ENCODE measurements at places on chromosomes 4 and X. TPM values are rescaled to one million over a fixed set of nuclear protein-coding genes. Genes with fewer than 3 reads are reported as not detected.
A peak's percentile ranks its signal among the peaks of the same experiment; 100 is the strongest.

DNA sequence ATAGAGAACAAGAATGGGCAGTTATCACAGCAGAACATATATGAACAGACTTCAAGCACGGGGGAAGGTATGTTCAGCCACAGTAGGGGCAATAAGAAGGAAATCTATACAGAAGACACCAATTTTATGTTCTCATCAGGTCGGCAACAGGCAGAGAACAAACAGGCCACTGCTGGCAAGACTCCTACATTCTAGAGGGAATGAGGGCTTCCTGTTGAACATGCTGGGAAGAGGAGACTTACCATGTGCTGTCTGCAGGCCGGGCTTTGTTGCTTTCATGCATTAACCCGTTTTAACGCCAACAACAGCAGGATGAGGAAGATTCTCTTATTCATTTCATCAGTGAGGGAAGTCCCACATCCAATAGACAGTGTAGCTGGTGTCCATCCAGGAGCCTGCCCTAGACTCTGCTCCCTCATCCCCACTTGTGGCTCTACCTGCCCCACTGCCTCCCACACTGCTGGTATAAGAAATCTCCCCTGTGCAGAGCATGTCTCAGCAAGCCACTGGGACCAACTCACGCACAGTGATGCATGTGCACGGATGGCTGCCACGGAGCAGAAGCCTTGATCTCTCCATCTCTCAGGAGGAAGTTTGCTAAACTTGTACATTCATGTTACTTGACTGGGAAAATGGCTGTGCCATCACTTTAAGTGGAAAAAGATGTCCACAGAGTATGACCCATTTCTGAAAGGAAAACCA is 84.5 kb downstream of the ACOX3 start:
- peak overlapping the region; percentile 5 for H3K27ac ChIP-seq
- no peak for DNase-seq

- no peak overlapping the region for H3K4me3 ChIP-seq
- no peak overlapping the region for H3K27ac ChIP-seq
- H3K4me1 ChIP-seq, result peaks cover 3% of the 10 kb centered on the region
- H3K36me3 ChIP-seq, result peaks cover 3% of the 10 kb centered on the region
- DNase-seq, result no peak
Observed at GRCh38 chrX:15151267-15152186, 118.4 kb downstream of the ASB9 start.

GRCh38 chrX:18898492-18898891 is 85.4 kb downstream of the PHKA2 start:
- H3K36me3 ChIP-seq, result peaks cover 5% of the 10 kb centered on the region
- H3K4me1 ChIP-seq, result peaks cover 8% of the 10 kb centered on the region
- no peaks in the 10 kb centered on the region for H3K27me3 ChIP-seq
- DNase-seq, result no peak
- H3K4me3 ChIP-seq, result no peak overlapping the region

GRCh38 chrX:72110876-72111708 is 20.6 kb downstream of the RTL5 start:
- no peak overlapping the region for H3K4me3 ChIP-seq
- no peak for DNase-seq
- no peaks in the 10 kb centered on the region for H3K36me3 ChIP-seq
- peak overlapping the region; percentile 25 for H3K27ac ChIP-seq

DNA sequence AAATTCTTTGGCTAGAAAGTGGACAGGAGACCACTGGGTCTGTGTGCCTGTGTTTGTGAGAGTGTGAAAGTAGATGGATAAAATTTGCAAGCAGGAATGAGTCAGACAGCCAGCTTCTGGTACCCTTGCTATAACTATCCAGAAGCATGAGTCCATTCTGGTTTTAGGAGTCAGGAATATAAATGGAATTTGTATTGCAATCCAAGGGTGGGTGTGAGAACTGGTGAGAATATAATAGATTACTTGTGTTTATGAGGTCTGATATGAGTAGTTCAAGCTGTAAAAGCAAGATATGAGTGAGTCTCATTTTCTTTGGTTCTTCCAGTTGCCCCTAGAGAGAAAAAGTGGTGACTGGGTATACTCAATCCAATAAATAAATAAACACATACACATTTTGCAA is 212.7 kb upstream of the TAPT1 start:
- no peaks in the 10 kb centered on the region for H3K36me3 ChIP-seq
- H3K4me1 ChIP-seq, result no peaks in the 10 kb centered on the region
- H3K4me3 ChIP-seq, result no peak overlapping the region
- peaks cover 34% of the 10 kb centered on the region for H3K27me3 ChIP-seq
- no peak for DNase-seq

GRCh38 chr4:177489471-177490246 is 47.4 kb upstream of the AGA start:
- no peaks in the 10 kb centered on the region for H3K4me1 ChIP-seq
- H3K4me3 ChIP-seq, result no peak overlapping the region
- no peaks in the 10 kb centered on the region for H3K36me3 ChIP-seq
- DNase-seq, result no peak
- H3K27me3 ChIP-seq, result no peaks in the 10 kb centered on the region

The LDB2 gene
- total RNA-seq, result 4.6 TPM

The HMGB3 gene
- total RNA-seq, result 103 TPM

The DGKK gene
- 0.04 TPM for total RNA-seq

DNA sequence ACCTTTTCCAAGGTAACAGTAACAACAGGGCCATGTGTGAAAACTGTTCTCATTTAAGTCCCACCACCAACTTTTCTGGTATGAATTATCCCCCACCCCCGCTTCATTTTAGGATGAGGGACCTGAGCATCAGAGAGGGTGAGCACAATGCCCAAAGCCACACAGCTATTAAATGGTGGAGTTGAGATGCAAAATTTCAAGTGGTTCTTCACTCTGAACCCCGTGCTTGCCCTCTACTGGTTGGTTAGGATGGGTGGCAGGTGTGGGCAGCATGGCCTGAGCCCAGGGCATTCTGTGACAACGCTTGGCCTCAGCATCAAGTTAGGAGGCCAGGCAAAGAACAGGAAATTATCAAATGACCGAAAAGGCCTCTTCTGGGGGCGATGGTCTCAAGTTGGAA is 33.5 kb downstream of the MED28 start:
- H3K36me3 ChIP-seq, result peaks cover 7% of the 10 kb centered on the region
- H3K4me3 ChIP-seq, result no peak overlapping the region
- DNase-seq, result no peak

The GPM6B gene
- total RNA-seq, result 7.0 TPM

- DNase-seq, result no peak
- no peak overlapping the region for H3K27ac ChIP-seq
- H3K4me1 ChIP-seq, result peaks cover 5% of the 10 kb centered on the region
- H3K27me3 ChIP-seq, result peaks cover 48% of the 10 kb centered on the region
- no peak overlapping the region for H3K4me3 ChIP-seq
- no peaks in the 10 kb centered on the region for H3K36me3 ChIP-seq
Observed at GRCh38 chr4:184950117-184950830, 68.0 kb upstream of the HELT start.

- H3K4me3 ChIP-seq, result peak overlapping the region; percentile 60
- no peak for DNase-seq
- peaks cover 11% of the 10 kb centered on the region for H3K27me3 ChIP-seq
- H3K36me3 ChIP-seq, result no peaks in the 10 kb centered on the region
- peak overlapping the region; percentile 82 for H3K27ac ChIP-seq
Observed at GRCh38 chrX:153244767-153245166, 65.7 kb downstream of the MAGEA1 start.

The KLB gene
- total RNA-seq, result not detected

The ANXA3 gene
- total RNA-seq, result 87.2 TPM

DNA sequence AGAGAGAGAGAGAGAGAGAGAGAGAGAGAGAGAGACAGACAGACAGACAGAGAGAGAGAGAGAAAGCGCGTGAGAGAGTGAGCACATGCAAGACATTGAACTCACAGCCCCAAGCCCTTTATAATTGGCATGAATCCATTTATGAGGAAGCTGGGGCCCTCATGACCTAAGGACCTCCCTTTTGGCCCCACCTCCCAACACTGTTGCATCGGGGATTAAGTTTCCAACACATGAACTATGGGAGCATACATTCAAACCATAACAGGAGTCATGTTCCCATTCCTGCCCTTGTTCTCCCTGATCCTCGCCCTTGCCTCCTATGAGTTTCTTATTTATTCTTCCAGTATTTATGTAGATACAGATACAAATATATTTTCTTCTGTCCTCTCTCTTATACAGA is 269.8 kb upstream of the ARX start:
- no peak for DNase-seq
- H3K4me3 ChIP-seq, result no peak overlapping the region
- H3K36me3 ChIP-seq, result no peaks in the 10 kb centered on the region
- no peaks in the 10 kb centered on the region for H3K4me1 ChIP-seq
- peaks cover 32% of the 10 kb centered on the region for H3K27me3 ChIP-seq
- H3K27ac ChIP-seq, result no peak overlapping the region

DNA sequence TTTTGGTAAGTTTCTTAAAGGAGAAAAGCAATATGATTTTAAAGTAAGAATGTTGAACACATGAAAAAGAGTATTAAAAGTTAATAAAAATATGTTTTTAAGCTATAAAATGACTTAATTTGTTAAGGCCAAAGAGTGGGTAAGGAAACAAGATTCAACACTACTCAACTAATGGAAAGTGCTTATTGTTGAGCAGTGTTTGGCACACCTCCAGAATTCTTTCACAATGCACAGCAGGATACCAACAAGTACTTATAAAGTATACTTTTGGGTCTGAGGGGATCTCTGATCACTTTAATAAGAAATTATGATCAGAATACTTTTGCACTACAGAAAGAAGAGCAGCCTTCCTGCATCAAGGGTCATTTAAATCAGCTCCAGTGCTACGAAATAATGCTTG is 5.9 kb downstream of the LAMP2 start:
- H3K4me1 ChIP-seq, result peaks cover 13% of the 10 kb centered on the region
- no peak for DNase-seq
- H3K36me3 ChIP-seq, result no peaks in the 10 kb centered on the region

The RAB9B gene
- total RNA-seq, result 1.9 TPM

- no peaks in the 10 kb centered on the region for H3K27me3 ChIP-seq
- DNase-seq, result no peak
- peaks cover 17% of the 10 kb centered on the region for H3K4me1 ChIP-seq
- H3K27ac ChIP-seq, result peak overlapping the region; percentile 62
- H3K36me3 ChIP-seq, result peaks cover 10% of the 10 kb centered on the region
Observed at GRCh38 chrX:70168238-70169188, 8.8 kb upstream of the DGAT2L6 start.

The LNX1 gene
- total RNA-seq, result 14.0 TPM

GRCh38 chr4:62513306-62513705 is 1313.2 kb downstream of the ADGRL3 start:
- no peaks in the 10 kb centered on the region for H3K27me3 ChIP-seq
- no peak overlapping the region for H3K4me3 ChIP-seq
- no peaks in the 10 kb centered on the region for H3K36me3 ChIP-seq
- no peak for DNase-seq

- peak overlapping the region; percentile 2 for H3K27ac ChIP-seq
- no peaks in the 10 kb centered on the region for H3K36me3 ChIP-seq
- H3K27me3 ChIP-seq, result no peaks in the 10 kb centered on the region
- no peak for DNase-seq
Observed at GRCh38 chr4:24642981-24643547, 58.7 kb upstream of the DHX15 start.

- H3K4me3 ChIP-seq, result no peak overlapping the region
- H3K27me3 ChIP-seq, result no peaks in the 10 kb centered on the region
- DNase-seq, result no peak
- H3K4me1 ChIP-seq, result peaks cover 40% of the 10 kb centered on the region
- no peak overlapping the region for H3K27ac ChIP-seq
Observed at GRCh38 chr4:53583513-53583912, 7.8 kb downstream of the LNX1 start.

DNA sequence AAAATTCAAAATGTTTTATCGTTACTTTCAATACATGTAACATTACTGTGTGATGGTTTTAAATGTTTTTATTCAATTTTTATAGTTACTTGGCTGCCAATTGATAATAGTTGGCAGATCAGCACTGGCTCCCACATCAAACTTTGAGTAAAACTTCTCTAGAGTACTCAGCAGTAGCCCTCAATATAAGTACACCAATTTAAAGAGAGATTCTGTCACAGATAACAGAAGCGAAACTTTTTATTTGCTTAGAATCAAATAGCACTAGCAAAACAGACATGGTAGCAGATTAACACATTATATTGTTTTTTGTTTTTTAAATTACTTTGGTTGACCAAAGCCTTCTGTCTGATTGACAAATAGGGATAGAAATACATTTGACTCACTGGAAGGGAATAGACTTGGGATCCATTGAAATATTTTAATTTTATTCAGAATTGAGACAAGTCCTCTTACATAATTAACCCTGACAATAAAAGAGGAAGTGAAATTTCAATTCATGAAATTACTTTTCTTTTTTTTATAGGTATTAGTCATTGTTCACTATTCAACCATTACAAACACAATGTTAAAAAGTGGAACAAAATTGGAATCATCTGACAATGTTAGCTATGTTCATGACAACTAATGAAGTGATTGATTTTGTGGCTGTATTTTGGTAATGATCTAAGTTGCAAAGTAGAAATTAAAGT is 554.9 kb downstream of the KLHL4 start:
- H3K36me3 ChIP-seq, result no peaks in the 10 kb centered on the region
- H3K4me3 ChIP-seq, result no peak overlapping the region
- H3K4me1 ChIP-seq, result no peaks in the 10 kb centered on the region

GRCh38 chrX:39667191-39667590 is 430.6 kb downstream of the BCOR start:
- H3K27me3 ChIP-seq, result no peaks in the 10 kb centered on the region
- no peak for DNase-seq
- H3K36me3 ChIP-seq, result no peaks in the 10 kb centered on the region
- peaks cover 7% of the 10 kb centered on the region for H3K4me1 ChIP-seq

The CXorf51A gene
- total RNA-seq, result not detected

The PRDM8 gene
- total RNA-seq, result 2.4 TPM

The NAP1L2 gene
- total RNA-seq, result 1.1 TPM

The KLF8 gene
- 9.6 TPM for total RNA-seq

The PPARGC1A gene
- 3.7 TPM for total RNA-seq

DNA sequence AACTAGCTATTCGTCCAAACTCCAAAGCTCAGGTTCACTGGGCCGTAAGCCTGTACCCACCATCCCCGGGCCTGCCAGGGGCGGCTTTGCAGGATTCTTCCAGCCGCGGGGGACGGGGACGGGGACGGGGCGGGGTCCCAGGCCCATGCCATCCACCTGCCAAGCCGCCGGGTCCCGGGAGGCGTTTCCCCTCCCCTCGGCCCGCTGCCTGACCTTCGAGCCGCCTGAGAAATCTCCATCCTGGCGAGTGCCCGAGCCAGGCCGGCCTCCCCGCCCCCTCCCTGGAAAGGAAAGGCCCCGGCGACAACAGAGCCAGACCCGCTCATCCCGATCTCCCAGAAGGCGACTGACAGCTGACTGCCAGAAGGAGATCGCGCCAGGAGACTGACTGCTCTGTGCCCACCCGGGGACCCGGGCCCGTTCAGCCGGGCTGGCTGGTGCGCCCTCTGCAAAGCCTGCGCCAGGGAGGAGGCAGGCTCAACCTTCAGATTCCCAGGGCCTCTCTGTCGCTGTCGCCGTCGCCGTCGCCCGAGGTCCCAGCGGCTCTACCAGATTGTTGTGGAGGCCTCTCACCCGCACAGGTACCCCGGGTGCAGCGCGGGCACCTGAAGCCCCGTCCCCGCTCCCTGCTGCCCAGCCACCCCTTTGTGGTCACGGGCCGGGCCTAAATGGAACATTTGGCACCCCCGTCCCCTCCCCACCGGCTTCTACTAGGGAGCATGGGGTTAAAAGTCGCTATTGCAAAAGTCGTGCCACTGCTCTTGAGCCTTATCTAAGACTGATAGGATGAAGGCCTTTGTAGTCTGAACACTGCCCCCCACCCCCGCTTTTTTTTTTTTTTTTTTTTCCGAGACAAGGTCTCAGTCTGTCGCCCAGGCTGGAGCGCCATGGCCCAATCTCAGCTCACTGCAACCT is at the start of gene RGN:
Gene RGN (plus strand): TSS at position 315 of the 915 bp plus-strand sequence. CDS start 2,702 bp downstream, outside the sequence.
- H3K4me1 ChIP-seq, result peaks cover 5% of the 10 kb centered on the region
- no peaks in the 10 kb centered on the region for H3K27me3 ChIP-seq
- no peak for DNase-seq
- peaks cover 2% of the 10 kb centered on the region for H3K36me3 ChIP-seq
- no peak within 1 kb of the TSS for H3K27ac ChIP-seq
